ENCODE measurements at places on chromosomes 2 and 18.

- no peak for DNase-seq
Measured at GRCh38 chr18:21865043-21865442, 124.5 kb downstream of the MIB1 start.

DNA sequence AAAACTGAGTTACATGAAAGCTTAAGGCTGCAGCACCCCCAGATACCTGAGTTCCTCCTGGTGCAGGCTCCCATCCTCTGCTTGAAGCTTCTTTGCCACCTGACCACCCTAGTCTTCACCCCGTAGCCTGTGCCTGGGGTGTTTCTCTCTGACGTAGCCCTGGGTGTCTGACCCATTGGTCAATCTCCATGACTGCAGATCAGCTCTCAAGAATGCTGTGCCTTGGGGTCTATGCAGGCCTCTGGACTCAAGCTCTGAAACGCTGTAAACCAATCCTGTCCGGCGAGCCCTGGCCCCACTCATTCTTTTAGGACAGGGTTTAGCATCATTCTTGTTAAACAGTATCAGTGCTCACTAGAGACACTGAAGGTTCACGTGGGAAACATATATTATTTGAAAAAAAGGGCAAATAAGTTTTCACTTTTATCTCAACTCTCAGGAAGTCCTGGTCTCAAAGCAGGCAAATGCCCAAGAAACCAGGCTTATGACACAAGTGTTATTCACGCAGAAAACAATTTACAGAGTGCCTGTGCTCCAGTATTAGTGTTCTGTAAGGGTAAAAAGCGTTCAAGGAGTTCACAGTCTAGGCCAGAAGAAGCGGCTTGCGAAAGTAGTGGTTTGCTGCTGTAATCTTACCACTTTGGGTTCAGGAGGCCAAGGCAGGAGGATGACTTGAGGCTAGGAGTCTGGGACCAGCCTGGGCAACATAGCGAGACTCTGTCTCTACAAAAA, 22.8 kb upstream of the PPP4R1 start:
- DNase-seq, result no peak

DNA sequence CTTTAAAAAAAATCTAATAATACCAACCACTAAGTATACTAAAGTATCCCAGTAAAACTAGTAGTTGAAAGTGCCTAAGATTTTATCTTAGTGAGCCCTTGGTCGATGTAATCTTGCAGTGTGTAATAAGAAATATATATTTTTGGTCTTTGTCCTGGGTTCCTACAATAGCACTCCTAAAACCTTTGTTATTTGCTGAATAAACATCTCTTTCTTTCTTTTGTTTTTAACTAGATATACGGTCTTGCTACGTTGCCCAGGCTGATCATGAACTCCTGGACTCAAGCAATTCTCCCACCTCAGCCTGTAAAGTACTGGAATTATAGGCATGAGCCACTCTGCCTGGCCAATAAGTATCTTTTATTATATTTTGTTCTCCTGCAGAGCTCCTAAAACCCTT, 2.4 kb upstream of the TP53I3 start:
- DNase-seq, result no peak

GRCh38 chr2:58976375-58977071, 735.4 kb upstream of the FANCL start:
- no peak for DNase-seq

- DNase-seq, result no peak
Measured at GRCh38 chr2:65079017-65079416, 22.8 kb downstream of the CEP68 start.

GRCh38 chr2:78778756-78779510, 246.6 kb upstream of the REG3G start:
- no peak for DNase-seq

DNA sequence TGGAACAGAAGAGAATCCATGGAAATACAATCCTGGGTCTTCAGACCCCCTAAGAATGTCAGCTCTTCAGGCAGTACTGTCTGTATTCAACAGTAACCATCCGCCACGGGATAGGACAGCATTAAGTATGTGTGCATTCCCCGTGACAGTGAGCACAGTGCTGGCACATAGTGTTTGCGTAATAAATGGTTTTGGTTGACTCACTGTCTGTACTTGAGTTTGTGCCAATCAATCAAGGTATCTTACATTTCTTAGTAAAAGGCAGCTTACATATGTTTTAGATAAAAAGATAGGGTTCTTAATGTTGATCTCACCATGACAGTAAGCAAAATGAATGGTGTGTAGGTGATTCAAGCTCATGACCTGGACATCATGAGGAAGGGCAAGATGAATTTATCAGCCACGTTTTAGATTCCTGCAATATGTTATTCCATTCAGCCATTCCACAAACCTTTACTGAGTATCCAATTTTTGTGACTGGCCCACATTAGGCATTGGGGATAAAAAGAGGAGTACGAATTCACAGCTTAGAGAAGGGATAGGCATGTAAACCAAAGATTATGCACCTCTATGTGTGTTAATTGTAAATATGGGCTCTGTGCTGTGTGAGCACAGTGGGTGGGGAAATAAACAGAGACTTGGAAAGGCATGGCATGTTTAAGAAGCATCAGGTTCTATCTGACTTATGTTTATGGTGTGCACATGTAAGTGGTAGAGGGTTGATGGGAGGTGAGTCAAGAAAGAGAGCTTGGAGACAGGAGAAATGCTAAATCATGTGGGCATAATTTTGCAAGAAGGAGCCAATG, 258.8 kb downstream of the SLC8A1 start:
- DNase-seq, result no peak

GRCh38 chr2:46578961-46579360, 99.6 kb downstream of the TMEM247 start:
- DNase-seq, result no peak

- DNase-seq, result no peak
Measured at GRCh38 chr2:54318821-54319220, 62.8 kb upstream of the TSPYL6 start.

GRCh38 chr18:33871363-33872025, 293.5 kb downstream of the ASXL3 start:
- DNase-seq, result no peak

DNA sequence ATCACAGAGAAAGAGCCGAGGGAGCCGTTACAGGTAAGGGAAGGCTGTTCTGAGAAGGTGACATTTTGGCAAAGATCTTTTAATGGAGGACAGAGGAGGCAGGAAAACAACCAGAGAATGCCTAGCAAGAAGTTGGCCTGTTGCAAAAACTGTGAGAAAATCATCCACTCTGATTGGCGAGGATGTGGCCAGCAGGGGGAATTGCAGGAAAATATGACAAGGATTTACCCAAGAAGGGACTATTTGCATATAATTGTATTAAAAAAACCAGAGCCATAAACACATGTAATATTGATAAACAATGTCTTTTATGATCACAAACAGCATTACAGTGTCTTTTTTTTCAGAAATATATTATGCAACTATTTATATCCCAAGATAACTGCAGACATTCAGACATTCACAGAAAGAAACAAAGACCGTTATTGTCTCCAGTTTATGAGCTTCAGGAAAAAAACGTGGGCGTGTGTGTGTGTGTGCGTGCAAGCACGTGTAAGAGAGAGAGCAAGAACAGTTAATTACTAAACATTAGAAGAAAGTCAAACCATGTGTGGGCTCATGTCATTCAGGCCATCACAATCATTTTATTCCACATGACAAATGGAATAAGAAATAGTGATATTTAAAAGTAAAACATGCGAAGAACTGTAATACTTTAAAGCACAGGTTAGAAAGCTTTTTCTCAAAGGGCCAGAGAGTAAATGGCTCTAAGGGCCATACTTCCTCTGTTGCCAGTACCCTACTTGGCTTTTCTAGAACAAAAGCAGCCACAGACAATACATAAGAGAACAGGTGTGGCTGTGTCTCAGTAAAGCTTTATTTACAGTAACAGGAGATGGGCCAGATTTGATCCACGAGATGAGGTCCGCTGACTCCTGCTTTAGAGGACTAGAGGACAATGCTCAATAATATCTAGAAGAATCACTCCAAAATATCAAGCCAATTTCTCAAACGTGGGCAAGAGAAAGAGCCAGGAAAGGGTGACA, 324.1 kb downstream of the DLGAP1 start:
- no peak for DNase-seq

DNA sequence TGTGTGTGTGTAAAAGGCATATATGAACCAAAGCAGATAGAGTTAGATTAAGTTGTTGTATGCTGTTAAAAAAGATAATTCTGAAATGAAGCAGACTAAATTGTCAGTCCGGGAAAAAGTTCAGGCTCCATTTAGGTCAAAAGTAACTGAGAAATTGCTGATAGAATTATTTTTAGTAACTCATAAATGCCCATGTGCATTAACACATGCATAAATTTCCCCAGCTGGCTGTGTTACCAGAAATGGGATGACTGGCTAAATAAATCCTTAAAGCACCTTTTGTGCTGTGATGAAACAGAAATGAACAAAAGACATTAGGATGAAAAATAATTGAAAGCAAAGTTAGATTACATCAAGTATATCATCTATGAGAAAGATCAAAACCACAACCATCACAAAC, 111.3 kb downstream of the NYAP2 start:
- no peak for DNase-seq

DNA sequence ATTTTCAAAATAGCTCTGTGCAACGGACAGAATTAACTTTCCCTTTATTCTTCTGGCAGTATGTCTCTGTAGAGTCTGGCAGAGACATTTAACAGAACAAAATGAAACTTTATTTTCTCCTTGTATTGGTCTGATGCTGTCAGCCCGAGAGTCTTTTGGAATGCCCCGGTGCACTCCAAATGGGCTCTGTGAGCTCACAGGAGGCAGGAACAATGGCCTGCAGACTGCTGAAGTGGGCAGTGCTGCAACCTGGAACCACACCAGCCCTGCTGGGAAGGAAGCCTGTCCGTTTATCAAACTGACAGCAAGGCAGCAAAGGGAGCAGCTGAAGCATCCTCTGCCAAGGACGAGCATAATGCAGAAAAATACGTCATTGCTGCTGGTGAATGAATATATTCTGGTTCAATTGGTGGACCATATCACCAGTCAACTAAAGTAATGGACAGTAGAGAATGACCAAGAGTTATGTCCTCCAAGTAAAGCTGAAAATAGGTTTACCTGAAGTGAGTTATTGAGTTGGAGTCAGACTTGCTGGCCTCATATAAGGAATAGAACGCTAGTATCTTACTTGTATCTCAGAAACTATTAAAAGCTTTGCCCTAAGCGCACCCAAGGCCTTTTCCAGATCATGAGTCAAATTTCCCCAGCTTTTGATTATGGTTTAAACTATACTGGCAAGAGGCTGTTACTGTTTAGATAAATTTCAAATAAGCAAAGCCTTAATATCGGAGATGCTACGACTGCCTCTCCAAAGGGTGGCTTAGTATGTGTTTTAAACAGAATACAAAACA, 207.6 kb upstream of the TANK start:
- DNase-seq, result no peak

DNA sequence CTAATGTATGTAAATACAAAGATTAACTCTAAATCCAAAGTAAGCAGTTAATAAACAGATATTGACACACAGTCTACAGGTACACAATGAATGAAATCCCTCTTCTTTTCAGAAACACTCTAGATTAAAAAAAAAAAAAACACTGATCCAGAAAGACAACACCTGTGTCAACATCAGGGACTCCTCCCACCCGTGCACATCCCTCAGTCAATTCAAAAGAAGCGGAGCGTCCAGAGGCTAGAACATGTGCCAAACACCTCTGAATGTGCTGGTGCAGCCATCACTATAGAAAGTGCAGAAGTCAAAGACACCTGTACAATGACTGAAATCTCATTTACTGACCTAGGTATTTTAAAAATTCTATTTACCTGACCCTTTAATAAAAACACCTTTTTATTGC, 622.6 kb upstream of the ID2 start:
- DNase-seq, result no peak

- DNase-seq, result no peak
Measured at GRCh38 chr2:60693551-60693950, 62.5 kb upstream of the PAPOLG start.

GRCh38 chr2:144753416-144753815, 233.5 kb upstream of the ZEB2 start:
- no peak for DNase-seq

- DNase-seq, result no peak
Measured at GRCh38 chr2:72204786-72205503, 57.3 kb upstream of the CYP26B1 start.
